ENCODE measurements at places on chromosomes 7 and 10.

DNA sequence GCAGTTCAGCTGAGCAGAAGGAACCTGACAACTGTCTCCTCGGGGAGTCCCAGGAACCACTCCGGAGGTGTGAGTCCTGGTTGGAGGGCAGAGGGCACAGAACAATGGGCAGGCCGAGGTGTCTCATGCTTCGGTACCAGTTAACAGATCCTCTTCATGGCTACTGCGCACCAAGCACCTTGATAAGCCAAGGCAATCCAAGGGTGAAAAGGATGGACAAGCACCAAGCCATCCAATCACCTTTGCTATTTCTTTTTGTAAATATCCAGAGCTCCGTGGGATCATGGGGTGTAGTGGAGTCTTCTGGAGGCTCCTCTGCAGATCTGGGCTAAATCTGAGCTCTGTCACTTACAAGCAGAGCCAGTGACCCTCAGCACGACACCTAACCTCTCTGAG lies 233.5 kb downstream of the WDR11 start:
- no peak for DNase-seq

DNA sequence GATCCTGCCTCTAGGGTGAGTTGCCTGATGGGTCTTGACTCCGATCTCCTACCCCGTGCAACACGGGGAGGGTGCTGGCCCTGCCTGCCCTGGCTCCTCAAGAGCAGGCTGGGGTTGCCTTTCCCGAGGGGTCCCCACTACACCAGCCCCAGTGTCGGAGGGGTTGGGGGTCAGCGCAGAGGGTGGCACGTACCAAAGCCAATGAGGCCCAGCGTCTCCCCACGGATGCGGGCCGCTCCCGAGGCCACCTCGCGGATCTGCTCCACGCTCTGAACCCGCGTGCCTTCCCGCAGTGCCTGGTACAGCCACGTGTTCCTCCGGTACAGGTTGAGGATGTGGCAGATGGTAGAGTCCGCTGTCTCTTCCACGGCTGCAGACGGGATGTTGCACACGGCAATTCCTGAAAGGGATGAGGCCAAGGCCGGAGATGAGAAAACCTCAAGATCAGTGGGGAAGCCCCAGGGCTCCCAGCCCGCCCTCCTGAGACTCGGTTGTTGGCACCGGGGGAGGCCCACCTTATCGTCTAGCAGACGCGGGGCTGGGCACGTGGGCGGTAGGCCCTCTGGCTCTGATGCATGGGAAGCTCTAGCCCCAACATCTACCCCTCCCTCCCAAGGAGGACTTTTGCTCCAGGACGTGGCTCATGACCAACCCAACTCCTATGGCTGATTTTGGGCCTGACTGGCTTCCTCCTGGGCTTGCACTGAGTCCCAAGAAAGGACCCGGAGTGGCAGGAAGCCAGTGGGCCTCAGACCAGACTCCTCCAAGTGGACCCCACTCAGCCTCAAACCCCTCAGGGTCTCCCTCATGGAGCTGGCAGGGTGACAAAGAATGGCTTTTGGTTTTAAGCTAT lies 56.1 kb downstream of the ZRANB1 start:
- DNase-seq = no peak

GRCh38 chr7:83738291-83738835 lies 89.4 kb upstream of the SEMA3E start:
- DNase-seq = no peak

GRCh38 chr10:78572565-78572964 lies 496.2 kb upstream of the ZMIZ1 start:
- DNase-seq = no peak

DNA sequence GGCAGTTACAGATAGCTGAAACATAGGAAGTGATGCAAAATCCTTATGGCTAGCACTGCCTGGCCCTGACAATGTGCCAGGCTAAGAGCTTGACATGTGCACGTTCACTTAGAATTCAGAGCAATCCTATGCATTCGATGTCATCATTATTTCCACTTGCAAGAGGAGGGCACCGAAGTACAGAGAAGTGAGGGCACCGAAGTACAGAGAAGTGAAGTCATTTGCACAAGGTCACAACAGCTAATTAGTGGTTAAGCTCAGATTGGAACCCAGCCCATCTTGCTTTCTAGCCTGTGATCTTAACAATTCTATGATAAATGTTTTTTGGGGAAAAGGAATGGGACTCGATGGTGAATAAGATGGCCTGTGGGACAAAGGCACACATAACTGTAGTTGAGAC lies 73.4 kb downstream of the ARHGAP22 start:
- no peak for DNase-seq

DNA sequence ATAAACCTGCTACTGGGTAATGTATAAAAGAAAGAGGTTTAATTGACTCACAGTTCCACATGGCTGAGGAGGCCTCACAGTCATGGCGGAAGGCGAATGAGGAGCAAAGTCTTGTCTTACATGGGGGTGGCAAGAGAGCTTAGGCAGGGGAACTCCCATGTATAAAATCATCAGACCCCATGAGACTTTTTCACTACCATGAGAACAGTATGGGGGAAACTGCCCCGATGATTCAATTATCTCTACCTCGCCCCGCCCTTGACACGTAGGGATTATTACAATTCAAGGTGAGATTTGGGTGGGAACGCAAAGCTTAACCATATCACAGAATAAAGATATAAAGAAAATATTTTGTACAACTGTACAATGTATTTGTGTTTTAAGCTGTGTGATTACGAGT lies 39.4 kb upstream of the PLCE1 start:
- DNase-seq = no peak

- DNase-seq = no peak
Observed at GRCh38 chr7:38506004-38506403, 125.2 kb downstream of the AMPH start.

- DNase-seq = no peak
Observed at GRCh38 chr10:98292971-98293370, 25.0 kb upstream of the LOXL4 start.

GRCh38 chr7:50416527-50417182 lies 33.5 kb downstream of the FIGNL1 start:
- no peak for DNase-seq

DNA sequence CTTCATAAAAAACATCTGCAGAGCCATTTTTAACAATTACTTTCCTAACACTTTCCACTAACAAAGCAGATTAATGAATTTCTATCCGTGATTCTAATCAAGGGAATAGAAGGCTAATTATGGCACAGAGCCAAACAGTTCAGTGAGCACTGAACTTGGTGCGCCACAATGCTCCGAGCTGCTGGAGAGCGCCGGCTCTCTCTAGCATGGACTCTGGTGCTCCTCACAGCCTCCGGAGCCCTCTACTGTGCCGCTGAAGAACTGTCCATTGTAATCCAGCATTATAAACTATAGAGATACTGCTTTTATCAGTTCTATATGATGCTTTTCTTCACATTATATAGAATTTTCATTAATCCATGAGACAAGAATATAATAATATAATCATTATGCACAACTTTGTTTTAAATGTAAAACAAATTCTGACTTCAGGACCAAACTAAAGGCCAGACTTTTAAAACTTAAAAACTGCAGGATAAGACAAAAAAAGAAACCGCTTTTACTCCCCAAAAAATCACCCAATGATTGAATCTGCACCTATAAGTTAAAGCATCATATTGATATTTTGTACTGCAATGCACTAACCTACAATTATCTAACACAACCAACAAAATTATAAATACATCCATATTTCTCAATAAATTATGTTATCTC lies 123.6 kb downstream of the RNF32 start:
- no peak for DNase-seq
